Fibroblast of skin of left biceps (primary cell): ENCODE measurements at places on chromosomes 12 and 14.

DNA sequence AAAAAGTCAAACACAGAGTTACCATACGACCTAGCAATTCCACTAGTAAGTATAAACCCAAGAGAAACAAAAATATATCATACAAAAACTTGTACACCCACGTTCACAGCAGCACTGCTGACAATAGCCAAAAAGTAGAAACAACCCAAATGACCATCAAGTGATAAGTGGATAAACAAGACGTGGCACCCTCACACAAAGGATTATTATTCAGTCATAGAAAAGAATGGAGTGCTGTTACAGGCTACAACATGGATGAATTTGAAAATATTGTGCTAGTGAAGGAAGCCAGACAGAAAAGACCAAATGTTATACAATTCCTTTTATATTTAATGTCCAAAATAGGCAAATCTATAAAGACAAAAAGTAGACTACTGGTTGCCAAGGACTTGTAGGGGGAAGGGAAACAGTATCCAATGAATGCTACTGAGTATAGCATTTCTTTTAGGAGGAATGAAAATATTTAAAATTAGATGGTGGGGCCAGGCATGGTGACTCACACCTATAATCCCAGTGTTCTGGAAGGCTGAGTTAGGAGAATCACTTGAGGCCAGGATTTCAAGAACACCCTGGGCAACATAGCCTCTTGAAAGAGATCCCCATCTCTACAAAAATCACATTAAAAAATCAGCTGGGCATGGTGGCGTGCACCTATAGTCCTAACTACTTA is 41.9 kb downstream of the SPTLC2 start:
- no peak for DNase-seq

DNA sequence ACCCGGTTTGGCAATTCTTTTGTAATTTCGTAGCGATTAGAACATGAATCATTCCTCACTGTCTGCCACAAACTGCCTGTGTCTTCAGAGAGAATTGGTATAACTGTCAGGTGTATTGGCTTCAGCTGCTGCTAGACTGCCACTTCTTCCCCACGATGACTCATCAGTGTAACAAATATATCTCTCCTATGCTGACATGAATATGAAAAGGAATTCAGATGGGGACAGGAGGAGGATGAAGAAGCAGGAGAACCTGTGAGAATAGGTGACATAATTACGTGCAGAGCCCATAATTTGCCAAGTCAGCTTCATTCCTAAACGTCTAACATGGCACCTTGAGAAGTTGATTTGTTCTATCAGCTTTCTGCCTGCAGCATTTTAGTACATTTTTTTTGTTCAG is 64.9 kb downstream of the FRMD6 start:
- DNase-seq = no peak

DNA sequence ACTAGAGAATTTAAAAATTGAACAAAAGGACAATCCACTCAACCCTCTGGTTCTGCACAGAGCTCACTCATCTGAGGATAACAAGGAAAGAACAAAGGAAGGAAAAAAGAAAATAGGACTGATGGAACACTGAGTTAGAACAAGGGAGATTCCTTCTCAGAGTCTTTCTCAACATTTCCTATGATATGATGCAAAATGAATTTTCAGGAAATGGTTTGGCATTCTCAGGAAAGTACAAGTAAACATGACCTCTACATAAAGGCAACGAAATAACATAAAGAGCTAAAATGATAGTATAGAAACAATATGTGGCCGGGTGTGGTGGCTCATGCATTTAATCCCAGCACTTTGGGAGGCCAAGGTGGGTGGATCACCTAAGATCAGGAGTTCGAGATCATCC is 135.8 kb downstream of the ITPR2 start:
- no peak for DNase-seq

- DNase-seq = no peak
Measured at GRCh38 chr12:718756-719102, 33.6 kb upstream of the WNK1 start.

DNA sequence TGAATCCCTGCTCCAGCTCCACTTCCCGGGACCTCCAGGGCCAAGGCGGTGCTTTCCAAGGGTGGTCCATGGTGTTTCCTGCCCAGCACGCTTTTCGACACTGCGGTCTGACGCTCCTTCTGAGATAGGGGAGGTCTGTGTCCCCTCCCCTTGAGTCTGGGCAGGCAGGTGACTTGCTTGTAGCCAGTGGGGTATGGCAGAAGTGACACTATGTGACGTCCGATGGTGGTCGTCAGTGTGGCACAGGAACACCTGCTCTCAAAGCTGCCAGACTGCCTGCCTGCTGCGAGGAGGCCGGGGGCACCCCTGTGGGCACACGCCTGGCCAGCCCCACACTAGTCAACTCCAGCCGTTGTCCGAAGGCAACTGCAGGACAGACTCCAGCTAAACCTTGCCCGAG is 16.0 kb upstream of the TRAF3 start:
- no peak for DNase-seq

GRCh38 chr14:67940486-67941455 is 121.2 kb downstream of the RAD51B start:
- DNase-seq = peak; percentile 88

- DNase-seq = no peak
Measured at GRCh38 chr14:69812711-69813110, 15.7 kb upstream of the SLC10A1 start.

DNA sequence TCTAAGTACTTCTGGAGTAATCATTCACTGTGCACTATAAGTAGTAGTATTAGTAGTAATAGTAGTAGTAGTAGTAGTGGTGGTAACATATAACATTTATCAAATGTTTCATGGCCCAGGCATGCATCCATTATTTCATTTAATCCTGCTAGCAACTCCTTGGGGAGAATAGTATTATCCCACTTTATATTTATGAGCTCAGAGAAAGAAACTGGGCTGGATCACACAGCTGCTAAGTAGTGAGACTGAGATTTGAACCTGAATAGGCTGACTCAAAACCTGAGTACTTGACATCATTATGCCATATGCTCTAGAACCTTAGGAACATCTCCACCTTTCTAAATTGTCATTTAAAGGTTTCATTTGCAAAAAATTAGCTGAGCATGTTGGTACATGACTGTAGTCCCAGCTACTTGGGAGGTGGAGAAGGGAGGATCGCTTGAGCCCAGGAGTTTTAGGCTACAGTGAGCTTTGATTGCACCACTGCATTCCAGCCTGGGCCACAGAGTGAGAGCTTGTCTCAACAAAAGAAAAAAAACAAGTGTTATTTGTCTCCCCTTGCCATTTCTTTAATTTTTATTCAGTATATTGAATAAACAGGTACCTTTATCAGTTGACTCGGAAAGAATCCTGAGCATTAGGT is 11.4 kb upstream of the NID2 start:
- DNase-seq = no peak

- DNase-seq = no peak
Measured at GRCh38 chr14:80658733-80659132, 282.8 kb downstream of the CEP128 start.

GRCh38 chr14:20477211-20477876 is 8.1 kb downstream of the PNP start:
- no peak for DNase-seq

GRCh38 chr12:94080341-94081009 is 67.9 kb upstream of the PLXNC1 start:
- no peak for DNase-seq

DNA sequence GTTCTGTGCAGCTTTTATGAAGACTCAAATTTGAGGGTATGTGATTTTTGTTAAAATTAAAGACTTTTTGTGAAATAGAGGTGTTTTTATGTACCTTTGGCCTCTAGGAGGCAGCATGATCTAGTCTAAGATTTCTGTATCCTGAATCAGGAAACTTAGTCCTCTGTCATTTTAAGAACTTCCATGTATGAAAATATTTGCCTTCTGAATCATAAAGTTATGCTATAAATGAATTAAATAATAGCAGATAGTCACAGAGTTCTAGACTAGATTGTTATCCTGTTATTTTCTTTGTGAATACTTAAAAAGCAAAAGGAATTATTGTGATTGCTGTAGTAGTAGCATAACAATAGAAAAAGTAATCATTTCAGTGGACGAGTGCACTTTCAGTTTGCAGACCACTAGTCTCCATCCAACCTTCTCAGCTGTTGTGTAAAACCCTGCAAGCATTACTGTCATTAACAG is 56.3 kb downstream of the FGD4 start:
- peak; percentile 45 for DNase-seq

- DNase-seq = no peak
Measured at GRCh38 chr14:68790644-68791077, 2.2 kb downstream of the ZFP36L1 start.

- no peak for DNase-seq
Measured at GRCh38 chr14:28774764-28775735, 8.5 kb downstream of the FOXG1 start.

- no peak for DNase-seq
Measured at GRCh38 chr14:49549446-49549845, 36.7 kb downstream of the RPS29 start.

- no peak for DNase-seq
Measured at GRCh38 chr12:44846826-44847225, 29.3 kb downstream of the NELL2 start.

GRCh38 chr14:20667957-20668356 is 16.4 kb upstream of the RNASE4 start:
- no peak for DNase-seq

DNA sequence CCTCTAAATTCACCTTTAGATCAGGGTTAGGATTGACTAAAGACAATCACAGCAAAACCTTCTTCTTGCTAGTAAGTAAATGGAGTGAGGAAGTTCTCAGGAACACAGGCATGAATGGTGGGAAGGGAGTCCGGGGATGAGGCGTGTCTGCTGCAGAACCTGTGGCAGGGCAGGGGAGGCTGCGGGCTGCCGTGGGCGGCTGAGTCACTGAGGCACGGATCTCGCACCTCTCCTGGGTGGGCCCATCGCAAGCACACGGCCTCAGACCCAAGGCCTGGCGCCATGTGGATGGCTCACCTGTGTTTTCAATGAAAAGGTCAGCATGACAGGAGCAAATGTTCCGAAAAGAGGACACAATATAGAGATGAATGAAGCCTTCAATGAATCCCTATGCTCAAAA is 85.4 kb downstream of the PIWIL1 start:
- DNase-seq = no peak

- no peak for DNase-seq
Measured at GRCh38 chr14:85041618-85042017, 488.3 kb upstream of the FLRT2 start.

DNA sequence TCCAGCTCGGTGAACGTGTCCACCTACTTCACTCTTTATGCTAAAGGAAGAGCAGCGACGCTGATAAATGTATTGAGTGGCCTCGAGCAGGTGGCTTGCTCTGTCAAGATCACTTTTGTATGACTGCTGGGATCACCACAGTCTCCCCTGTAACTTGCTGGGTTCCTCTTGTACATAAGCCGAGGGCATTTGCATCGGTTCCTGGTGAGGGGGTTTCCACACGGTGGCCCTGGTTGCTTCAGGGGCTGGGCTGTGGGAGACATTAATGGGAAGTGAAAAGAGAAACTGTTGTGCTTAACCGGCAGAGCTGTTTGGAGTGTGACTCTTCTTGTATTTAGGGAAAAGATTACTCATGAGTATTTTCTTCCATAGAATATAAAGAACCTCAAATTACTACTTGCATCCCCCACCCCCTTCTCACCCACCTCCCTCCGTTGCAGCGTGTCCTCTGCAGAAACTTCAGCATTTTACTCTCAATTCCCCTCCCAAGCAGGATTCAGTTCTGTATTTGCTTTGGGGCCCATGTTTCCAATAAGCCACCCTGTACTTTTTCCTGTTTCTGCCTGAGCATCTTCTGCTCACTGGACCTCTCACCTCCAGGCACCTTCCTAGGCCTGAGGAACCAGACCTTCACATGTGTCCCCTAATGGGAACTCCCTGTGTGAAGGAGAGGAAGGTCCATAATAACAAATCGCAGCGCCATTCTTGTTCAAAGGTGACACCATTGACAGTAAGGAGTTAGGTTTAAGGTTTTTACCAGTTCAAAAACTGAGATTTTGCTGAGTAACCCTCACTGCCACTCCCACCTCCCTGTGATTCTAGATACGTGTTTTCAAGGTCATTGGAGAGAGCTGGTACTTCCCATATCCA is 187.0 kb downstream of the ETV6 start:
- no peak for DNase-seq

GRCh38 chr12:53123578-53124351 is 20.5 kb downstream of the SOAT2 start:
- DNase-seq = no peak

- no peak for DNase-seq
Measured at GRCh38 chr14:55536204-55536708, 43.8 kb upstream of the KTN1 start.

- DNase-seq = no peak
Measured at GRCh38 chr12:91379051-91379775, 196.6 kb upstream of the DCN start.
